ENCODE measurements at places on chromosomes 3 and 15. TPM values are rescaled to one million over a fixed set of nuclear protein-coding genes. Genes with fewer than 3 reads are reported as not detected.

DNA sequence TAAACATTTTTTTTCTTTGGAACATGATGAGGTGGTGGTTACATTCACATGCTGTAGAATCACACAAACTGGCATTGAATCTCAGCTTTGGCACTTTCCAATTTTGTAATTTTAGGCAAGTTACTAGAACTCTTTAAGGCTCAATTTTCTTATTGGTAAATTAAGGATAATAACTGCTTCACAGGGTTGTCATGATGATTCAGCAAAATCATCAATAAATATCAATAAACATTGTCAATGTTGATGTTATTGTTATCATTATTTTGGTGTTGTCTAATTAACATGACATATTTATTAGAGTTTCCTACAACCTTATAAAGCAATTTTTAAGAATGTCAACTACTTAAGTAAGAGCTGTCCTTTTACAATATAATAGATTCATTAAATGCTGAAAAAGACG, 1.6 kb downstream of the MDFIC2 start:
- no peak overlapping the region for H3K4me3 ChIP-seq
- no peak overlapping the region for H3K27ac ChIP-seq
- H3K4me1 ChIP-seq, result no peaks in the 10 kb centered on the region
- H3K27me3 ChIP-seq, result no peaks in the 10 kb centered on the region

DNA sequence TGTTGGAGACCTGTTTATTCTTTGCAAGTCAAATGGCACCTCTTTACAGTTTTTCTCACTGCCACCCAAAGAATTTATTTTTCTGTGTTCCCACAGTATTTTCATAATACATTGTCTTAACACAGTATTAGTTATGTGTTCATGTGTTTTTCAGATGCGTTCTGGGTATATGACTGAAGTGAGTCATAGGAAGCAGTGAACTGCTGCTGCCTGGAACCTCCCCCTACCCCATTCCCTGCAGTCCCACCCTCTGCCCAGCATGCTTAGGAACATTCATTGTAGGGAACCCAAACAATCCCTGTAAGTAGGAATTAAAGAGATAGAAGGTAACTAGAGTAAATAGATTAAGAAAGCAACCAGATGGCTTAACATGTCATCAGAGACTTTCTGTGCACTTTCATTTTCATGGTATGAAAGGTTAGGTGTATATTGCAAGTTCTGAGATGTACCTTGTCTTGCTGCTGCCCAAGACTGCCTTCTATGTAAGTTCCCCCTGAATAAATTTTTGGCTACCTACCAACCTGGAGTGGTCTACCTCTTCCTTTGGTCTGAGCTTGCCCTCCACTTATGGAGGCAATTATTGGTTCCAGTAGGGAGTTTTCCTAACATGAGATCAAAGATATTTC, 21.9 kb upstream of the SQOR start:
- no peaks in the 10 kb centered on the region for H3K36me3 ChIP-seq
- no peaks in the 10 kb centered on the region for H3K27me3 ChIP-seq
- H3K27ac ChIP-seq, result no peak overlapping the region
- no peak for DNase-seq

- no peak for DNase-seq
- H3K36me3 ChIP-seq, result no peaks in the 10 kb centered on the region
- peaks cover 34% of the 10 kb centered on the region for H3K4me1 ChIP-seq
- H3K27ac ChIP-seq, result peak overlapping the region; percentile 72
- no peak overlapping the region for H3K4me3 ChIP-seq
These were observed 15.1 kb downstream of the PDZRN3 start for GRCh38 chr3:73609655-73610054.

DNA sequence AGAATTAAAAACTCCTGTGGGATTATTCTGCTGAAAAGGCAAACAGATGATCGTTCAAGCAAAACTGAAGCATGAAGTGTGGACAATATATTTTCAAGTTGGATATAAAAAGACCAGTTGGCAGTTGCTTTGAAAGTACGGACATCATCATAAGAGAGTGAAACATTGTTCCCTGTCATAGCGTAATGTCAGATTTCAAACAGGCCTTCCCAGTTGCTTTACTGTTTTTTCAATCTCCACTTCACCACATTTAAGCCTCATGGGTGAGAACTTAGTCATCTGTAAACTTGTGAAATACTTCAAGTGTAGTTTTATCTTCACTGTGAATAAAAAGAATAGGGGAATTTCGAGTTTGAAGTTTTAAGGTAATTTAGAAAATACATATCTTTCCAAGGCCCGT, 435.1 kb upstream of the CNTN3 start:
- no peaks in the 10 kb centered on the region for H3K4me1 ChIP-seq
- no peaks in the 10 kb centered on the region for H3K27me3 ChIP-seq
- no peak overlapping the region for H3K4me3 ChIP-seq
- no peak overlapping the region for H3K27ac ChIP-seq

TBCCD1 gene
- 13.2 TPM for total RNA-seq

TNIK gene
- 9.9 TPM for total RNA-seq

DNAH12 gene
- 0.30 TPM for total RNA-seq

Measured in uterus (tissue), 4 donors.